DMS53 (cell line): ENCODE measurements at places on chromosomes 11 and 22.
A peak's percentile ranks its signal among the peaks of the same experiment; 100 is the strongest.

GRCh38 chr22:19892257-19892879 lies 37.7 kb upstream of the GNB1L start:
- no peak for DNase-seq

DNA sequence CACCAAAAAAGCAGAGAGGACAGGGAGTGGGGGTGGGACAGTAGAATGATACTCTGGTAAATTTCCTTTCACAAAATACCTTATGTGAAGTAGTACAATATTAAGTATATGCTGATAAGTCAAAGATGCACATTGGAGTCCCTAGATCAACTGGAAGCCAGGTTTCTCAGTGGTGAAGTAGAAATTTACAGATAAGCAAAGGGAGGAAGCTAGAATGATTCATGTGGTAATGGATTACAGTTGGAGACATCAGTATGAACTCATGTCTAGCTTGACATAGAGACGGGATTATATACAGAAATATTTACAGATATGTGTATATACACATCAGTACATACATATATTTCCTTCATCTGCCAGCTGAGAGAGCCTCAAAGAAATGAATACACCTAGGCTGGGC lies 21.5 kb downstream of the PLEKHB1 start:
- DNase-seq: no peak

DNA sequence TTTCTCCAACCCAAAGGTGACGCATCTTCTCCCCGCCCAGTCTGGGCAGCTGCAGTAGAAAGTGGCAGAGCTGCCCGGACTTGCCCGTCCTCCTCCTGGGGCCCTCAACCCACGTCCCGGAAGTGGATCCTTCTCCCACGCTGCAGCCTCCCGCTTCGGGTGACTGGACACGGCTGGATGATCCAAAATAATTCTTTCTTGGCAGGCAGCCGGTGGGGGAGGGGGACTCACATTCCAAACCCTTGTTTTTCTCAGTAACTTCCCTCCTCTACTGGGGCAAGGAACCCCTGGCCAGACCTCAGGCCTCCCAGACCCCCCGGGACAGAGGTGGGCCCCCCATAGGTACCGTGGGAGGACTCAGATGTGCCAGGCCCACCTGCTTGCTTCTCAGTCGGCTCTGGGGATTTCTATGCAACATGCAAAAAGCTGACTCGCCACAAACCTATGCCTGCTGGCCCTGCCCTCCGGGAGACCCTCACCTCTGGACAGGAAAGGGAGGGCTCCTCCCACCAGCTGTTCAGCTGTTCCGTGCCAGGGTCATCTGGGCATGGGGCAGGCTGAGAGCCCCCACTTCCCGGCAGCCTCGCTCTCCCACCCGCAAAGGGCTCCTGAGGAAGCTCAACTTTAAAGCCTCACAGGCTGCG lies 1.4 kb downstream of the PLXNB2 start:
- DNase-seq: peak; percentile 96

- no peak for DNase-seq
Measured at GRCh38 chr11:126592496-126593410, 237.3 kb downstream of the ST3GAL4 start.

- no peak for DNase-seq
Measured at GRCh38 chr11:115910379-115910778, 406.2 kb upstream of the CADM1 start.

- DNase-seq: no peak
Measured at GRCh38 chr11:828506-829175, 922 bp downstream of the CRACR2B start.

DNA sequence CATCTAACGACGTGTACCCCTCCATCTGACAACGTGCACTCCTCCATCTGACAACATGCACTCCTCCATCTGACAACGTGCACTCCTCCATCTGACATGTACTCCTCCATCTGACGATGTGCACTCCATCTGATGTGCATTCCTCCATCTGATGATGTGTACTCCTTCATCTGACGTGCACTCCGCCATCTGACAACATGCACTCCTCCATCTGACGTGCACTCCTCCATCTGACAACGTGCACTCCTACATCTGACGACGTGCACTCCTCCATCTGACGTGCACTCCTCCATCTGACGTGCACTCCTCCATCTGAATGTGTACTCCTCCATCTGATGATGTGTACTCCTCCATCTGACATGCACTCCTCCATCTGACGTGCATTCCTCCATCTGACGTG lies 8.0 kb upstream of the IL17REL start:
- no peak for DNase-seq

DNA sequence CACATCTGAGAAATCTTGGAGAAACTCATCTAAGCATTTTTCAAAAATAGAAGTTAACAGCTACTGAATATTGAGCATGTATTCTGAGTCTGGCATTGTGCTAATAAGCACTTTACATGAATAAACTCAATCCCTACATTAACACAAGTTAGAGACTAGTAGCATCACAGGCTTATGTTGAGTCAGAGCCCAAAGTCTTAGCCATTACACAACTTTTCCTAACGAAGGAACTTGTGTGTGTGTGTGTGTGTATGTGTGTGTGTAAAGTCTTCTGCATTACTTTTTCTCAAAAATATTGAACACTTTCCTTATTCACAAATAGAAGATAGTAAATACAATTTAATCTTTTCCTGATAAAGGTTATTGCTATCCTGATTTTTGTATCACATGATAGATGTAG lies 8.7 kb upstream of the CLPB start:
- no peak for DNase-seq

DNA sequence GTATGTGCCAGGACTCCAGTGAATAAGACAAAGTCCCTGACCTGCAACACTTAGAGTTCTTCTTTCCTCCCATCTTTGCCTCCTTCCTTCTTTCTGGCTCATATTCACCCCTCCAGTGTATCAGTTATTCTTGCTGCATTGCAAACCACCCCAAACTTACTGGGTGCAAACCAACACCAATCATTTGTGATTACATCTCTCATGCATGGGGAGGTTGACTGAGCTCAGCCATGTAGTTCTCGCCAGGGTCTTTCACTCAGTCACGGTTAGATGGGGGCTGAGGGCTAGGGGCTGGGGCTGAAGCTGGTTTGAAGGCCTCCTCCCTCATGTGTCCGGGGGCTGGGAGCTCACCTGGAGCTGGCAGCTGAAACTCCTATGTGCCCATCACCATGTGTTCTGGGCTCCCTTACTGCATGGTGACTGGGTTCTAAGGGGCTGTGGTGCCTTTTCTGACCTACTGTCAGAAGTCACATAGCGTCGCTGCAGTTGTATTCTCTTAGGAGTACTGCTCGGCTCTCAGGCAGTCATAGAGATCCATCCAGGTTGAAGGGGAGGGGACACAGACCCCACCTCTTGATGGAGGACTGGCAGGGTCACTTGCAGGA lies 35.0 kb upstream of the CACNG2 start:
- DNase-seq: no peak

DNA sequence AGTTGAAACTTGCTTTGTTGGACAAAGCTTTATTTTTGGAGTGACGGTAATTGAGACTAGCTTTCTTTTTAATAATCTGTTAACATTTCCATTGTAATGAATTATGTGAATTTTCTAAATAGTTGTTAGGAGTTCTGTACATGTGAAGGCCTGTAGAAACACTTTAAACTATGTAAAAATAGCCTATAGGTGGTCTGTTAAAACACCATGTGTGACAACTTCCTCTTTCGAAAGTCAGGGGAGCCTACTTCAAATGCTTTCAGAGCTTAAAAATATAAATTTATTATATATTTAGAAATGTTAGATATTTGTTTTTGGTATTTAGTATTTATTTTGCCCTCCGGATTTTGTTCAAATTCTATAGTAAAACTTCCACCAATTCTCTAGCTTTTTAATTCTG lies 28.7 kb downstream of the DDIAS start:
- no peak for DNase-seq

DNA sequence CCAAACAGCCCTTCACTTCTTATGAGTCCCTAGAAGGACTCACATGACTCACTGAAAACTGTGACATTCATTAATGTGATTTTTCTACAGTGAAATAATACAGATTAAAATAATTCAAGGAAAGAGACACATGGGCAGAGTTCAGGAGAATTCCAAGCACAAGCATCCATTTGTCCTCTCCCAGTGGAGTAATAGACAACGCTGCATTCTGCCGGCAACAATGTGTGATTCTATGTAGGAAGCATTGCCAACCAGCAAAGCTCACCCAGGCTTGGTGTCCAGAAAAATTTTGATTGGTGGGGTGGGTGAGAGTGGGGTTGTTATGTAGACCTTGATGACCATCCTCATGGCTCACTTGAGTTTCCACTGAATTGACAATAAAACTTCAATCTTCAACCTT lies 123.9 kb downstream of the VPREB1 start:
- no peak for DNase-seq

DNA sequence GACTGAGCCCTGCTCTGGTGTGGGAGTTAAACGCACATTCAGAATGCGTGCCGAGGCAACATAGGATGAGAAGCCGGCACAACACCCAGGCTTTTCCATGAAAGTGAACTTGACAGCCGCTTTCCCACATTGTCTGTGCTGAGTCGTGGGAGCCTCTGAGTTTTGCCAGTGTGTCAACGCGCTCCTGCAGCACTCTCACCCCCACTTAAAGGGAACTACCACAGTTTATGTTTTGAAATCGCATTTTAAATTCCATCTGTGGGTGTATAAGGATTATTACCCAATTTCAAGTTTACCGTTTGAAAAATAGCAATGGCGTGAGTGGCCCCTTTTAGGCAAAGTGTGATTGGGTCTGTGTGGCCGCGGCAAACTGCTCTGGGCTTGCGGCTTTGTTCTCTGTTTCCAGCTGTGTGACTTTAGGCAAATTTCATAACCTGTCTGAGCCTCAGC lies 81.5 kb downstream of the FBLN1 start:
- no peak for DNase-seq

GRCh38 chr11:26741036-26741435 lies 19.2 kb upstream of the SLC5A12 start:
- peak; percentile 28 for DNase-seq

GRCh38 chr22:38201711-38202436 lies at the start of gene MAFF:
TSS of gene MAFF (plus strand) at chr22:38201994. CDS start at chr22:38213854, 11,860 bp downstream.
- DNase-seq: peak; percentile 88

DNA sequence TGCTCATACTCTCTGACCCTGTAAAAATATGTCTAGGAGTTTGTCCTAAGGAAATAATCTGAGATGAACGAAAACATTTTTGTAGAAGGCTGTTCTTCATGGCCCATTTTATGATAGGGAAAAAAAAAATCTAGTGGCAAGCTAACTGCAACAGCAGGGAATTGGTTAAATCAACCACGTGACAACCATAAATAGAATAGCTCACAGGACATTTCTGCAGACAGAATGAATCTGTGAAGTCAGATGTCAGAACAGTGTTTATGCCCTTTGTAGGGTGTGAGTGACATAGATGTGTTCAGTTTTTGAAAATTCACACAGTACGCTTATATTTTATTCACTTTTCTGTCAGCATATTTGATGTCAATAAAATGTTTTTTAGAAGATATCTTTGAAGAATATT lies 16.1 kb downstream of the ARHGAP1 start:
- no peak for DNase-seq

- DNase-seq: no peak
Measured at GRCh38 chr22:47797342-47797945, 1035.0 kb downstream of the TBC1D22A start.

DNA sequence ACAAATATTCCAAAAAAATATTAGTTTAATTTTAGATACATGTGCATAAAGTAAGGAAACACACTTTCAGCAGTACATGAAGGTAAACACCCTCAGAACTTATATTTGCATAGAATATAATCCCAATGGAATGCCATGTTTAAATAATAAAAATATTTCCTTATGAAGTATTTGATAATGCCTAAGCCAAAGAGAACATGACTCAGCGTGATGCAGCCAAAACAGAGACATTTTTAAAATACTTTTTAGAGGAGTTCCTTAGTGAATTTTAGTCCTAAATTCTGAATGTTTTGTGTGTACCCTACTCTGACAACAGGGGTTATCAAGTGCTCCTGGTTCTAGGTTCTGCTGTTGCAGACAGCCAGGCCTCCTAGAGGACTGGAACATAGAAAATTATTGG lies 39.1 kb upstream of the POU2AF2 start:
- DNase-seq: no peak

DNA sequence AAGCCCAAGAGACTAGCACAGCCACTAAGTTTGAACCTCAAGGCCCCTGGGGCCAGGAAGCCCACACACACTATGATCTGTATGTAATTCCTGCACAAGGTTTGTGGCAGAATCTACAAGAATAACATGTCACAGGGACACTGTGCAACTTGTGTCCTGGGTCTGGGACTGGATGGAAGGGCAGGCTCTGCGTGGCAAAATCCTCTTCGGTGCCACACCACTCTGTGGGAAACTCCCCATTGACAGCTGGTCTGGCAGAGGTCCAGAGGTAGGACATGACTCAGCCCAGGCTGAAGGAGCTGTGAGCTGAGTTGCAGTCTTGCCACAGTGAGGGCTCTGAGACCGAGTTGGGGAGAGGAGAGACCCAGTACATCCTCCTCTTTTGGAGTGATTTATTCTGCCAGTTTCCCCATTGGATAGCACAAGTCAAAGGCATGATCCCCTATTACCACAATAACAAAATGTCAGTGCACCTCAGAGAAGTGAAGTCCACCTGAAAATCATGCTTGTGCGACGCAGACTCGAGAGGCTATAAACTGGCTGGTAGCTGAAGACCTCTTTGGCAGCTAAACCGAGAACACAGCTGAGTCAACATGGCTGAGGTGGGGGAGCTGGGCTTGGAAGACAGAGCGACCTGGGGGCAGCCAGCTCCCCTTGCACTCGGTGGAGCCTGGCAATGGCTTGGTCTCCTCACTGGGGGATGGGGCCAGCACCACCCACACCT lies 23.3 kb upstream of the SERPIND1 start:
- peak; percentile 75 for DNase-seq

GRCh38 chr11:66476173-66476840 lies 3.9 kb upstream of the DPP3 start:
- DNase-seq: no peak

- DNase-seq: no peak
Measured at GRCh38 chr11:69702239-69702691, 1.6 kb downstream of the FGF19 start.

DNA sequence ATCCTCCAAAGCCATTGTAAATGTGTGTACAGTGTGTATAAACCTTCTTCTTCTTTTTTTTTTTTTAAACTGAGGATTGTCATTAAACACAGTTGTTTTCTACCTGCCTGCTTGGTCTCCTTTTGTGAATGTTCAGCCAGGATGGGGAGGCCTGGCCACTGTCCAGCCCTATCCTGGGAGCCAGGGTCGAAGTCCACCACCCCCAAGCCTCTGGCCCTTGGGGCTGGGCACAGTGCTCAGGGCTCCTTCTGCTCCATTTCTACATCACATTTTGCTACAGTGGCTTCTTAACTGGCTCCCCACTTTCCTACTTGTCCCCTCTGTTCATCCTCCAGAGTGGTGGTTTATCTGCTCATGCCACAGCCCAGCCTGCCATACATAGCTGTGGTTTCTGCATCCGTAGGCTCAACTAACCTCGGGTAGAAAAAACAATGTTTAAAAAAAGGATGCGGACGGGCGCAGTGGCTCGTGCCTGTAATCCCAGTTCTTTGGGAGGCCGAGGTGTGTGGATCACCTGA lies 2.5 kb upstream of the SMARCB1 start:
- no peak for DNase-seq

GRCh38 chr22:20131597-20131858 lies at the start of gene ZDHHC8:
TSS of gene ZDHHC8 (plus strand) at chr22:20131804. CDS start at chr22:20131948, 144 bp downstream.
- no peak for DNase-seq

DNA sequence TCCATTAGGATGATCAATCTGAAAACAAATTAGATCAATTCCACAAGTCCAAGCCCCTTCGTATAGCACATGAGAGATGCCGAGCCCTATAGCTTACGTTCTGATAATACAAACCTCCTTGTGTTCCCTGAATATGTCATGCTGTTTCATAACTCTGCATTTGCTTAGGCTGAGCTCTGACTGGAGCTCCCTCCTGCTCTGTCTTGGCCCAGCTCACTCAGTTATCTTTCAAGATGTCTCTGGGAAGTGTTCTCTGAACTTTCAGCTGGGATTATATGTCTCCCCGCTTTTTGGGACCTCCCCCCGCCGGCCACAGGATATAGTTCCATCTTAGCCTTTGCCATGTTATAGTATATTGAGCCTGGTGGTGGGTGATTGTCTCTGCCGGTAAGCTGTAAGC lies 44.0 kb downstream of the FDX1 start:
- no peak for DNase-seq
